ENCODE measurements at places on chromosomes 5 and 9.

DNA sequence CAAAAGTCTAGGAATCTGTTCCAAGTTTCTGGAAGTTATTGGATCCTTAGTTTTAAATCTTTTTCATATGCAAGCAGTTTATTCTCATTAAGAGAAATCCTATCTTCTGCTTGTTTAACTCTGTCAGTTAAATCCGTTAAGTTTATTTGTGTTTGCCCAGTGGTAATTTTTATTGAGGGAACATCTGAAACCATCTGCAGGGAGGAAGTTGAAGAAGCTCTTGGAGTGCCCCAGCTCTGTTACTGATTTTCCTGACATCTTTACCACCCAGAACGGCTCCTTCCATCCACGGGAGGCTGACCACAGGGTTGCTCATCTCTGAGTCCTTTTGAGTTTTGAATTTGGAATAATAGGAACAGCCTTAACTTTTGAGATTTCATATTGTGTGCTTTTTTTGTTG lies 99.9 kb upstream of the ZNF618 start:
- no peak for DNase-seq

DNA sequence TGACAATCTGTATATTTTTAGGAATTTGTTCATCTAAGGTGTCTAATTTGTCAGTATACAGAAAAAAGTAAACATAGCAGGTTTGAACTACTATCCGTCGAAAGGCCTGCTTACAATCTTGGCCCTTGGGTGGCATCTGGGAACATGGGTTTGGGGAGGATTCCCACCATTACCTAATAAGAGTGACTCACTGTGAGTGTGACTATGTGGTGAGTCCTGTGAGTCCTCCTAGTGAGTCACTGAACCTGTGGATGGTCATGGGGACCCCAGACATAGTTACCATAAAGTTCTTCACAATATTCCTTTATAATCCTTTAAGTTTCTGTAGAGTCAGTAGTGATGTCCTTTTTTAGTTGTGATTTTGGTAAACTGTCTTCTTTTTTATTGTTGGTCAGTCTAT lies 37.0 kb downstream of the RNF130 start:
- DNase-seq = peak; percentile 20

DNA sequence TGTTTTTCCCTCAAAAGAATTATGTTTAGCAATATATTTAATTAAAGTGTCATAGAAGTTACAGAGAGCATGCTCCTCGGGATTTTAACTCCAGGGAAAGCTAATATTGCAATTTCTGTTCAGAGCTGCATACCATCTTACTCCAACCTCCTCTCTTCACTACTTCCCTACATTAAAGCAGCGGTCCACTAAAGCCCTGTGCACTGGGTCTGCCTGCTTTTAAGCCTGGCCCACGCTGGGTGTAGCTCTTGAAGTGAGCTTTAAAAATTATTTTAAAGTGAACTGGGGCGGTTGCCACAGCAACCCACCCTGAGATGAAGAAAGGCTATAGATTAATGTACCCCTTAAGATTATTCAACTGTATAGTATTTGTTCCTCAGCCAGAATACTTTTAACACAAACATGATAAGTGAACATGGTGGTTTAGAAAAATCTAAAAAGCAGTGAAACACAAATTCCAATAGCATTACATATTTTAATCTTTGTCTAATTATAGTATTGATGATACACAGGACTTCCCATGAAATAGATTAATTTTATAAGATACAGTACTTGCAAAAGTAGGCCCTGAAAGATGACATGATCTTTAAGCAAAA lies 3.9 kb upstream of the MEF2C start:
- no peak for DNase-seq

GRCh38 chr5:81181576-81182316 lies 51.4 kb upstream of the CKMT2 start:
- DNase-seq = no peak

DNA sequence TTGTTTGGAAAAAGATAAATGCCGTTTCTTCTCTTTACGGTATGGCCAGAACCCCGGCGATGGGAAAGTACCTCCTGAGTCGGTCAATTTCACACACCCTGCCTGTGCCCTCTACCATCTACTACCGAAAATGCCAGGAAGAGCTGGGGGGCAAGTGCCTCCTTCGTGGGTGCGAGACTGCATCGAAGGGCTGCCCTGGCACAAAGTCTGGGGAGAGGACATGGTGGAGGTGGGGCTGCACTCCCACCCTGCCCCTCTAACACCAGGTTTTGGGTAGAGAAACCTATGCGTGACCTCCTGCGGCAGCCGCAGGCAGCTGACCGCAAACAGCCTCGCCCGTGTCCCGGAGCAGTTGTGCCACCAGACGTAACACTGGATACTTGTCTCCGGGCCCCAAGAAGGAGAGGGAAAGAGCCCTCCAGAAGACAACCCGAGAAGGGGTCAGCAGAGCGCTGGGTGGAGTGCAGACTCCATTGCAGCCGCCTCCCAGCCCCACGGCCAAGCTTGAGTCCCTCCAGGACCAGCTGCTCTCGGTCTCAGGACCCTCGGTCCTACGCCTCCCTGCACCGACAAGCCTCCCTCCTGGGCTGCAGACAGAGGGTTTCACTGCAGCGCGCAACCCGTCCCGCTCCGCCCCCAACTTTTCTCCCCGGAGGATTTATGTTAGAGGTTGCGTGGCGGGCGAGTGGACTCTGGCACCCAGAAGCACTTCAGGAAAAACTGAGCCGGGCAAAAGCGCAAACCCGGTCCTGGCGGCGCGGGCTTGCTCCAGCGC lies 823 bp upstream of the PRDM6 start:
- no peak for DNase-seq

- no peak for DNase-seq
Measured at GRCh38 chr5:174523311-174524071, 200.9 kb upstream of the MSX2 start.

- DNase-seq = peak; percentile 41
Measured at GRCh38 chr9:105233873-105234272, 10.6 kb upstream of the SLC44A1 start.

DNA sequence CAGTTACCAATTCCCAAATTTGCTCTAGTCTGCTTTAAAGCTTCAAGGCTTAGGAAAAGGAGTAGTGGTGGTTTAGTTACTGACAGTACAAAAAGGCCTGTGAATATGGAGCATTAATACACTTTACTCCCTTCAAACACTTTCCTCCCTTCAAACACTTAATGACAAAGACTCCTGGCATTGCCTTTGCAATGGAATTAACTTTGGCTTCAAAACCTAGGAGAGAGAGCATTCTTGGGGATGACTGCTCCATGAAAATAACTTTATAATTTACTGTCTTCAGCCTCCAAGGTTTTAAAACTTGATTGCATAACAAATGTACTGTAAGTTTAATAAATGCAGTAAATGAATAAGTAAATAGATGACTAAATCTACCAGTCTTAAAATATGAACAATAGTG lies 185.6 kb downstream of the TRPM3 start:
- no peak for DNase-seq

GRCh38 chr5:27026801-27027200 lies 11.6 kb downstream of the CDH9 start:
- no peak for DNase-seq

DNA sequence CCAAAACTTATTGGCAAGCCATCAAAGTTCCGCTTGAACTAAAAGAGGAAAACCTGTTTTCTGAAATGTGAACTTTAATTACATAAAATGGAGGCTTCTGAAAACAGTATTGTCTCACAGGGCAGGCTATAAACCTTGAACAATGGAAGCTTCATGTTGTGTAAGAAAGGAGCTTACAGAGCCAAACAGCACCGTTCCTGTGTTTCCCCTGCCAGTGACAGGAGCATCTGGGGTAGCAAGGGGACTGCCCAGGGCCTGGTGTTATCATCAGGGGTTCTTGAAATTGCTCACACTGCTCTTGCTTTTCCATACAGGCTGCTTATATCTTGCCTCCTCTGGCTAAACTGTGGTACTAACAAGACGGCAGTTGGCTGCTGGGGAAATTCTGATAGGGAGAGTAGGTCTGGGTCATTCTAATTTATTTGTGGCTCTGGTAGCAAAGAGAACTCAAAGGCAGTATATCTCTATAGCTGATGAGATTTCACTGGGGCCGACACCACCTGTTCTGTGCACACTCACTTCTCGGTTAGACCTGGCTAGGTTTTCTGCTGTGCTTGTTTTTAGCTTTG lies 40.4 kb downstream of the BASP1 start:
- DNase-seq = peak; percentile 61

- no peak for DNase-seq
Measured at GRCh38 chr5:152884006-152884405, 478.9 kb upstream of the NMUR2 start.

DNA sequence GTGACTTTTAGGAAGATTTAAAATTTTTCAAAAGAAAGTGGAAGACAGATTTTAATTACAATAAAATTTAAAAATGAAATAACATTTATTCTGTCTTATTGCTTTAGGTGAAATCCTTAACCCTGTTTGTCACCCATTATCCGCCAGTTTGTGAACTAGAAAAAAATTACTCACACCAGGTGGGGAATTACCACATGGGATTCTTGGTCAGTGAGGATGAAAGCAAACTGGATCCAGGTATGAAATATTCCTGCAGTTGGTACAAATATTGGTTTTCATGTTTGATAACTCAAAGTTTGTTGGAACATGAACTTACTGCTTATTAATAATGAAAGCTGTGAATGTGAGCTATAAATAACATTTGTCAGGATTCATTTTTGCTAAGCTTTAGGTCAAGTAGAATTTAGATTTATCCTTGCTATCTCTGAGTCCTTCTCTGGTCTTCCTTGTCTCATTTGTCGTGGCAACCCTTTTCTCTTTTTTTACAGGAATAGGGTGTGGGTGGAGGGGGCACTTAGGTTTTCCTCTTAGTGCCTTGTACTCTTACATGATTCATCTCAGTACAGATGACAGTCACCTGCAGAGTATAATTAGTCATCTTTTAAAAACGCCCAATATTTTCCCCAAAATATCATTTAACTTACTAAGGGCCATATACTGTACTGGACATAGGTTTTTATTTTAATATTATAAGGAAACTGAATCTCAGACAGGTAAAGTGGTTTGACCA lies 95.3 kb upstream of the RASGRF2 start:
- no peak for DNase-seq

DNA sequence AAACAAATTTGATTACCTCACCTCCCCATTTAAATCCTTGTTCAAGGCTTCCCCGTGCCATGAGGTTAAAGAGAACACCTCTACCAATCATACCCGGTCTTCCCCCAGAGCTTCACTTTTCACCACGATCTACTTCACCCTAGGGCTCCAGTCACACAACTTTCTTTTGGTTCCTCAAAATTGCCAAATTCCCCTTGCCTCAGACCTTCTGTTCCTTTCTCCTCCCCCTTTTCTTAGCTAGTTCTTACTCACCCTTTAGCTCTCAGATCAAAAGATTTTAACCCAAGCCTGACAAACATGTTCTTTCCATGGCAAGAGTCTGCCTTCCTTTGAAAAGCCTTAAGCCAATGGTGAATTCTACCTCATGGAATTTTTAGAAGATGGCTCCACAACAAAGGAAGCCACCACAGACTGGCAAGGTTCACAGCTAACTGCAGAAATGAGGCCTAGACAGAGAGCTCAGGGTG lies 56.7 kb downstream of the MAPKAP1 start:
- DNase-seq = peak; percentile 69

DNA sequence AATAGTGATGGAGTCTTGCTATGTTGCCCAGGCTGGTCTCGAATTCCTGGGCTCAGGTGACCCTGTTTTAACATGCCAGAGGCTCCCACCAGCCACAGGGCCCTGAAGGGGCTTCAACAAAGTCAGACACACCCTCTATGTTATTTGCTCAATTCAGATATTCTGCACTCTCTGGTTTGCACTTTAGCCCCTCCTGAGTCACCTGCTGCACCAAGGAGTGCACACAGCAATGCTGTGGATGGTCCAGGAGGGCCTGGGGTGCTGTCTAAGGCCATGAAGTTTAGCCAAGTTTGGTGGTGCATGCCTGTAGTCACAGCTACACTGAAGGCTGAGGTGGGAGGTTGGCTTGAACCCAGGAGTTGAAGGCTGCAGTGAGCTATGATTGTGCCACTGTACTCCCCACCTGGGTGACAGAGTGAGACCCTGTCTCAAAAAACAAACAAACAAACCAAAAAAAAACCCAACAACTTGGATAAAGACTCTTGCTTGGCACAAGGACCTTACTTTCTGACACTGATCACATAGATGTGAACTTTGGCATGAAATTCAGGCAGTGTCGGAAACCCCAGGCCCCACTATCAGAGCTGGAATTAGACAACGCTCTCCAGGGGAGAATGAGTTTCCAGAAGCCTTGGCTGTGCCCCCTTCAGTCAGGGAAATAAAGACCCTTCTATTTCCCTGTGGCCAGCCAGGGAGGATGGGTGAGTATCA lies 39.7 kb upstream of the CDKN2AIPNL start:
- DNase-seq = no peak

DNA sequence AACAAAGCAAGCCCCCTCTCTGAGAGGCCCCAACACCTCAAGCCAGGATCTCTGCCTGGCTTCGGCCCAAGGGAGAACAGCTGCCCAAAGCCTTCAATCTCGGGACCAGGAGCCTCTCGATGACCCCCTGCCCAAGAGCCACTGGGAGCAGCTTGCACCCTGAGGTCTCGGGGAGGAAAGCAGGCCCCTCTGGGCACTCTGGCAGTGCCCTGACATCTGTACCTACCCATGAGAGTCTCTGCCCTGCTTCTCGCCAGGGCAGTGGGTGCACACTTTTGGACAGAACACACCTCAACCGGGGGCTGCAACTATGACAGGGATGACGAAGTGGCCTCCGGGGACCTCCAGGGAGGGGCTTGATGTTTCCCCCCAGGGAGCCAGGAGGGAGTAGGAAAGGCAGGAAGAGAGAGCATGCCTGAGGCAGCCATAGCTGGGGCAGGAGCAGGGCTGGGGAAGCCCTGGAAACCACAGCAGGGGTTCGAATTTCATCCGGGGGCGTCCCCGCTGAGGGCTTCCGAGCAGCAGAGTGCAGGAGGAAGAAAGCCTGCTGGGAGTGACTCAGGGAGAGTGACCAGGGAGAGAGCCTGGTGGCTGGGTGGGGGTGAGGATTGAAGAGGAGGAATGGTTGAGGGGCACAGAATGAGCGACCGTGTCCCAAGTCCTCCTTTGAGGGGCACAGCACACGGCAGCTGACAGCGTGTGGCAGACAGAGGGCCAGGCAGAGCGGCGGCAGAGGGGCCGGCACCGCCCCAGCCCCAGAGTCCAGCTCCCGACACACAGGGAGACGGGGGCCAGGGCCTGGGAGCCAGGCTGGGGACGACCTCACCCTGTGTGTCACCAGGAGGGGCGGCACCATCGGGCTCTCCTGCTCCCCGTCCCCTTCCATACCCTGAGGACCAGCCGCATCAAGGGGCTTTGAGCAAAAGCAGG lies 1.8 kb downstream of the LPCAT1 start:
- DNase-seq = peak; percentile 70

DNA sequence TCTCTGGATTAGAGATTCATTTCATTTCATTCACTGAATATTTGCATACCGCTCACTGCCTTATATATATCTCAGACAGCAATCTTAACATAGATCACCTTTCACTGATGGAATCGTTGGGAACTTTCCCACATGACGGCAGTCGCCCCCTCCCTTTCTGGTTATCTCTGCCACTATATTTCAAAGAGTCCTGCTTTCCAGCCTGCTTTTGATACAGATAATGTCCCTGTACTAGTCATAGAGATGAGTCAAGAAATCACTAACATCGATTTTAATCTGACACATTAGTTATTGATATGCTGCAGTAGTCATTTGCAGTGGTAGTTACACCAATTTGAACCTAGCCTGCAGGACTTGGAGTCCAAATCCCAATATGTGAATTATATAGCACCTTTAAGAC lies 8.5 kb downstream of the ARSK start:
- DNase-seq = no peak

- DNase-seq = peak; percentile 25
Measured at GRCh38 chr9:134356496-134357470, 30.5 kb downstream of the RXRA start.
